ENCODE measurements at places on chromosomes 7 and 10. TPM values are rescaled to one million over a fixed set of nuclear protein-coding genes. Genes with fewer than 3 reads are reported as not detected.

GRCh38 chr7:158004123-158004490, 583.5 kb downstream of the PTPRN2 start:
- no peak for DNase-seq

- no peak for DNase-seq
These were observed 56.2 kb downstream of the PARP12 start for GRCh38 chr7:140006600-140006999.

GRCh38 chr7:157400171-157400860, 63.5 kb downstream of the DNAJB6 start:
- DNase-seq: no peak

Gene ADCYAP1R1
- polyA plus RNA-seq: 10.5 TPM

GRCh38 chr10:1255600-1256431, 199.6 kb downstream of the WDR37 start:
- DNase-seq: no peak

Gene AKR1C3
- polyA plus RNA-seq: 1.0 TPM

Gene AGAP5
- 14.6 TPM for polyA plus RNA-seq

Gene CLRN3
- polyA plus RNA-seq: not detected
